AG08396 (cell line): ENCODE measurements at places on chromosomes 2 and 18.
A peak's percentile ranks its signal among the peaks of the same experiment; 100 is the strongest.

- DNase-seq, result no peak
Observed at GRCh38 chr2:189913821-189914220, 129.6 kb downstream of the PMS1 start.

GRCh38 chr18:51135795-51136194 lies 61.7 kb downstream of the MEX3C start:
- no peak for DNase-seq

DNA sequence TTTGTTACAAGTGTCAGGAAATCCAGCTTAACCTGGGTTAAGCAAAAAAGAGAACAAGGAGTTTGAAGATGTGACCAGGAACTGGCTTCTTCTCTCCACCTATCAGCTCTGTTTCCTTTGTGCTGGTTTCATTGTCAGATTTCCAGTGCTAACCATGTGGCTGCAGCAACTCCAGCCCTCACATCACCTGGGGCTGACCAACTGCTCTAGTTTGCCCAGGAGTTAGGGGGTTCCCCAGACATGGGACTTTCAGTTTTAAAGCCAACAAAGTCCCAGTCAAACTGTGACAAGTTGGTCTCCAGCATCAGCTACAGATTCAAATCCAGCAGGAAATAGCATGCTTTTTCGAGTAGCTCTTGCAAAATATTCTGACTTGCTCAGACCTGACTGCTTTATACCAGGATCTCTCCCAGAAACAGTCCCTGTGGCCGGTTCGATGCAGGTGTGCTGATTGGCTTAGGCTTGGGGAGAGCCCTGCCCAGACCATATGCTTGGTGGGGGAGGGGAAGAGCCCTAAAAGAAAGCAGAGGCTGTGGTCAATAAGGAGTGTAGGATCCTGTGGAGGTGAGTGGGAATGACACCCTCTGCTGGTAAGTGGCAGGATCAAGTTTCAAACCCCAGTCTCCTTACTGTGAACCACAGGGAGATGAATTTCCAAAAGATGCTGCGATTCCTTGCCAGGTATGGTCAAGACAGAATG lies 49.5 kb downstream of the KCNE4 start:
- peak; percentile 26 for DNase-seq

- DNase-seq, result no peak
Observed at GRCh38 chr2:69271831-69272257, 115.2 kb downstream of the GFPT1 start.

GRCh38 chr18:60200558-60200957 lies 172.0 kb downstream of the MC4R start:
- no peak for DNase-seq

DNA sequence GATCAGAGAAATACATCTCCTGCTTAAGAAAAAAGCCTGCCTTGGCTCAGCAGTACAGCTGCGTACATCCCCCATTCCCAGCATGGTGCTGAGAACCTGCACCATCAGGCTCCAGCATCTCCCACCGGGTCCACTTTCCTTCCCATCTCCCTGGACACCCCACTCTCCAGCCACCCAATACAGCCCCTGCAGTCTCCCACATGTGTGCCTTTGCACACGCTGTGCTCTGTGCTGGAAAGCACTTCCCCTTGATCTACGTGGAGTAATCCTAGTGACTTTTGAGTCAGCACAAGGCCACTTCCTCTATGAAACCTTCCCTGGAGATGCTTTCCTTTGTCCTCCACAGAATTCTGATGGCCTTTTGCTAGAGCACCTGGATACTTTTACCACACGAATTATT lies 17.0 kb downstream of the STAT1 start:
- no peak for DNase-seq

GRCh38 chr2:222424276-222424728 lies at the start of gene SGPP2:
Gene SGPP2, plus strand, starts transcription at chr2:222424543. Its CDS starts 60 bp downstream, at chr2:222424603.
- DNase-seq, result no peak

- DNase-seq, result no peak
Observed at GRCh38 chr2:85958731-85959130, 69.9 kb upstream of the ST3GAL5 start.

DNA sequence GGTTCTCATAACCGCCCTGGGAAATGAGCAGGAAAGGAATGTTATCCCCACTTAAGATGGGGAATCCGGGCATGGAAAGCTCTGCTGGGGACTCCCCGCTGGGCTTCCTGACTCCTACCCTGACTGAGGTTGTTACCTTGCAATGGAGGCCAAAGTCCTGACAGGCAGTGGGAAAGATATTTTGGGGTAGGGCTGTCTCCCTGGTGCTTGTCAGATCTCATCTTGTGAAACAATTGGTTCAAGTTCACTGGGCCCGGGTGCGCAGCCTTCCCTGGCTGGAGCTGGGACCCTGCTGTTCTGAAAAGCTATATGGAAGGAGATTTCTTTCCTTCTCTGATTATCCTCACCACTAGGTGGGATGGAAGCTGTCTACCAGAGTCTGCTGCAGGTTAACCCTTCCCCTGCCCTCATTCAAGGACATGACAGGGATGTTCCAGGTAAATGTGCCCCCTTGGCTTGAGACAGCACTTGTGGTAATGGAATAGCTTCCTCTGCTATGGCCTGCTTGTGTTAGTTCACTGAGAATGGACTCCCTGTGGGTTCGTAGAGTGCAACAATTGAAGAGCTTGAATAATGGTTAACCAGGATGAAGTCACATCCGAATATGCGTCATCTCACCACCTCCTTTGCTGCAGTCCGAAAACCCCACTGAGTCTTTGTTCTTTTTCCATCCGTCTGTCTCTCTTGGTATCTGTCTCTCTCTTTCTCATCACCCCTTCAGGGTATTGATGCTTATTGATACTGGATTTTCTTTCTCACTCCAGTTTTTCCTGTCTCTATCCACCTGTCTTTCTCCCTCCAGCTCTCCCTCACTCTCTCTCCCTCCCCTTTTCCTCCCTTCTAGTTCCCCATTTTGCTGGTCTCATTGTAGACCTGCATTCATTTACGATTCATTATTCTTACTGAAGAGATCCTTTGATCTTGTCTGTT lies 67.8 kb upstream of the EPAS1 start:
- DNase-seq, result no peak

GRCh38 chr2:1233281-1233680 lies 180.0 kb upstream of the TPO start:
- no peak for DNase-seq

DNA sequence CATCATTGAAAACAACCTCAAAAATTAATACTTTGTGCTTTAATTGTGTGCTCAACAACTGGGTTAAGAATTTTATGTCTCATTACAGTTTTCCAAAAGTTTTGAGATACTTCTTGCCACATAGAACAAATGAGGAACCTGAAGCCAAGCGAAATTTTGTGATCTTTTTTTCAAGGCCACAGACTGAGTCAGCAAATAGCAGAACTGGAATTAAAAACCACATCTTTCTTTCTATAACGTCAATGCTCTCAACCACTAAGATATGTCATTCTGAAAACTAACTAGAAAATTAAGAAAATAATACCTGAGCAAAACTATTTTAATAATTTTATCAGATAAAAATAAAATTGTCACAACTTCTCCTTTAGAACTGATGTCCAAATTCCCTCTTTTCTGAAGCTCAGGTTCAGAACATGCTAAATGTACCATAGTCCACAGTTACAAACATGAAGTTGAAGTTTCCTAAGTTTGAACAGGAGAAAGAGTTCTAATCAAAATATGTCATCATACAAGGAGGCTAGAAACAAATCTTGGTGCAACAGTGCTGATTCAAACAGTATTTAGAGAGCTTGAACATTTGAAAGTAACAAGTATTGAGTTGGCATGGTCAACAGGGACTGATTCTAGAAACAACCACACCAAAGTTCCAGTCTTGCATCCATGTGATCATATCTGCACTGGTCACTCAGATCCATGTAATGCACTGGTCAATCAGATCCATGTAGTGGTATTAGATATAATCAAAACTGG lies 27.6 kb upstream of the CALCRL start:
- DNase-seq, result no peak

DNA sequence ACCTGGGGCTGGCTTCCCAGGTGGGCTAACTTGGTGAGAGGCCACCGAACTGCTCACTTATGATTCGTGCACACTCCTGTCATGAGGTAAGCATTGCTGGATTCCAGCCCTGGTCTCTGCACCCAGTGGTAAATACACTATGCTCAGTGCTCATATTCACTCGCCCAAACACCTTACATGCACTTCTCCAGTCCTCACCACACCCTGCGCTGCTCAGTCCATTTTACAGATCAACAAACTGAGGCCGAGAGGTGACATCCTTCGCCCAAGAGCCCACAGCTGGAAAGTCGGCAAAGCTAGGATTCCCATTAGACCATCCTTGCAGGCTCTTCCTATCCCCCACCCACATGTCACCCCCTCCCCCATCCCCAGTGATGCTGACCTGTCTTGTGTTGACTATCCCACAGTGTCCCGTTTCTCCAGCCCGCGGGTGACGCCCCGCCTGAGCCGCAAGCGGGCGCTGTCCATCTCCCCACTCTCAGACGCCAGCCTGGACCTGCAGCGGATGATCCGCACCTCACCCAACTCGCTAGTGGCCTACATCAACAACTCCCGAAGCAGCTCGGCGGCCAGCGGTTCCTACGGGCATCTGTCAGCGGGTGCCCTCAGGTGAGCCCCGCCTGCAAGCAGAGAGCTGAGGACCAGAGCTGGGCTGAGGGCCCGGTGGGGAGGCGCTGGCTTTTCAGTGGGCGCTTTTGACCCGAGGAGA lies 232.8 kb downstream of the GLI2 start:
- no peak for DNase-seq

DNA sequence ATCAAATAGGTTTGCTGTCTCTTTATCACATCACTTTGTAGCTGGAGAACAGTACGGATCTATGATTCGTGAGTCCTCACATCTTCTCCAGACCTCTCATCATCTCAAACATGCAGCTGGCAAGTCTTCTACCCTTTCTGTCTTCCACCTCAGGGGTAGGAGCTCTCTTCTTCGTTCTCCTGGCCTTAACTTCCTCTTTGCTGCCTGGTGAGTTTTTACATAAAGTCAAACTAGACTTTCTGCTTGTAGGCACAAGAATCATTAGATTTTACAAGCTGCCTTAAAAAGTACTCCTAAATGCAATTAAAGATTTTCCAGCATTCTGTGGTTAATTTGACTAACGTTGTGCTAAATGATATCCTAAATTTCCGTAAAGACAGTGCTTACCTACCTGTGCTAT lies 43.7 kb upstream of the TANK start:
- DNase-seq, result no peak

DNA sequence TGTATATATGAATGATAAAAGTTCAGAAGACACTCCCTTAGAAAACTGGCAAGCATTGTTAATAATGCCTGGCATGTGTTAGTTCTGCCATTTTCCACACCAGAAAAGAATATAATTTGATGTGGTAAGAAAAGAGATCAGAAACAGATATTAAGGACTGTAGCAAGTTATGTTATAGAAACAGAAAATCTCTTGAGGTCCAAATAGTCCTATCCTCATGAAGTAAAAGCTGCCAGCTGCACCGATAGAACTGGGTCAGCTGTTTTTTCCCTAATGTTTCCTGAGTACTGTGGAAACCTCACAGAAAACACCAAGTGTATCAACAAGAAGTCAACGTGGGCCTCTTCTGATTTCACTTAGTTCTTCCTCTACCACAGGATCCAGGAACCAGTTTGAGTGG lies 56.9 kb upstream of the SDC1 start:
- no peak for DNase-seq

GRCh38 chr2:146031158-146031557 lies 1511.2 kb upstream of the ZEB2 start:
- DNase-seq, result no peak

GRCh38 chr2:176614049-176614448 lies 344.8 kb downstream of the MTX2 start:
- no peak for DNase-seq

DNA sequence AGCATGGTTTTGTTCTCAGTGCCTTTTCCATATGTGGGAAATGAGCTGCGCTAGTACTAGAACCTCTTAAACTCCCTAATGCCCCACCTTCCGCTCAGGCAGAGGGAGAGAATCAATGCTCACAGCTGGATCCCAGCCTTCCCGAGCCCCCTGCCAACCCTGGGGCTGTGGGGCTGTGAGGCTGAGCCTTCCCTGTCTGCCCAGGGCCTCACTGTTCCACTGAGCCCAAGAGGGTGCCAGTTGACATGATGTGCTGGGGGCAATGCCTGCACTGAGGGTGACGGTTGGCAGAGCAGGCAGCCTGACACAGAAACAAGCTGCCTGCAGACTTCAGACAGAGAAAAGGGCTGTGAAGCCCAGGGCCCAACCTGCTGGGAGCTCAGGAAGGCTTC lies 602.4 kb upstream of the RAB6C start:
- DNase-seq, result no peak

- DNase-seq, result no peak
Observed at GRCh38 chr2:68835621-68836020, 35.6 kb downstream of the BMP10 start.

DNA sequence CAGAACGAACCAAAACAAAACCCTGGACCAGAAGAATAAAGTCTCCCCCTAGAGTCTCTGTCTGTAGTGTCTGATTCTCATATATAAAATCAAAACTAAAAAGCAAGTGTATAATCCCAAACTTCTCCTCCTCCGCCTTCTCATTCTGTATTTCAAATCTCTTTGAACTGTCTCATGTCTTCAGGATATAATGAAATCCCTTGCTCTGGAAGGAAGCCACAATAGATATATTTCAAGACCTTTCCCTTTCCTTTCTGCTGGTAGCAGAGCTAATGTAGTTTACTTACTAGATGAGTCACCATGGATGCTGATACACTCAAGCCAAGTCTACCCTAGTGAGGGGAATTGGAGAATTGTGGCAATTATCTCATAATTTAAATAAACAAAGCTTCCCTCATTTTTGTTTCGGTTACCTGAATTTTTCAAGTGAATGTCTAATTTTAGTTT lies 33.5 kb upstream of the CCDC93 start:
- DNase-seq, result peak; percentile 8

- no peak for DNase-seq
Observed at GRCh38 chr18:67916097-67916496, 399.6 kb upstream of the DSEL start.

- no peak for DNase-seq
Observed at GRCh38 chr18:5466256-5466655, 77.5 kb downstream of the EPB41L3 start.

- no peak for DNase-seq
Observed at GRCh38 chr18:56096861-56097260, 508.9 kb upstream of the TCF4 start.

DNA sequence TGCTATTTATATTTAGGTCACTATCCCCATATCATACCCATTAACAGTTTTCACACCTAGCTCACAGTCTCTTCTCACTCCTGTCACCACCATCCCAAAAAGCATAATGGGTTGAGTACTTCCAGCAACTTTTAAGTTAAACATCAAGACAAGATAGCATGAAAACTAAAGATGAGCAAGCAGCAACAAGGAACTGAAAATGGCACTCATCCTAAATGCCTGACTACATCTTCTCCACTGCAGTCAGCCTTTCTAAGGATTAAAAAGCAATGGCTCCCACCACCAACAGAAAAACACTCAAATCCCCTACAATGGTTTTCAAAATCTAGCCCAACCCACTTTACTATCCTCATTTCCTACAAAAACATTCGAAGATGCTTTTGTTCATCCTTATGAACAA lies 38.2 kb downstream of the CUL3 start:
- no peak for DNase-seq

- peak; percentile 15 for DNase-seq
Observed at GRCh38 chr2:142131010-142131669, at the start of gene LRP1B. Gene LRP1B, minus strand, starts transcription at chr2:142131016. Its CDS starts 287 bp downstream, at chr2:142130729.

GRCh38 chr2:10956006-10956790 lies 44.5 kb downstream of the KCNF1 start:
- no peak for DNase-seq
